ENCODE measurements at places on chromosomes 1 and 21. TPM values are rescaled to one million over a fixed set of nuclear protein-coding genes. Genes with fewer than 3 reads are reported as not detected.

The LRRN2 gene
- not detected for polyA plus RNA-seq

The S100A7A gene
- not detected for polyA plus RNA-seq

The GBP6 gene
- polyA plus RNA-seq, result not detected

The ATAD3C gene
- polyA plus RNA-seq, result not detected

The SLC22A15 gene
- not detected for polyA plus RNA-seq

The SPRR5 gene
- not detected for polyA plus RNA-seq

The ERG gene
- 202 TPM for polyA plus RNA-seq

The S100A7 gene
- not detected for polyA plus RNA-seq

The C1QB gene
- not detected for polyA plus RNA-seq

The PLEKHN1 gene
- polyA plus RNA-seq, result 0.29 TPM

The DCDC2B gene
- not detected for polyA plus RNA-seq

The PCP4 gene
- polyA plus RNA-seq, result not detected

The COL11A1 gene
- polyA plus RNA-seq, result not detected

The CEPT1 gene
- 14.3 TPM for polyA plus RNA-seq

The KRTAP22-2 gene
- not detected for polyA plus RNA-seq

The LCE2A gene
- polyA plus RNA-seq, result not detected

The PERM1 gene
- not detected for polyA plus RNA-seq

The NR1I3 gene
- polyA plus RNA-seq, result not detected

The HPDL gene
- 3.7 TPM for polyA plus RNA-seq

The HSF2BP gene
- polyA plus RNA-seq, result 0.37 TPM

The C1orf21 gene
- polyA plus RNA-seq, result 0.79 TPM

The CSMD2 gene
- not detected for polyA plus RNA-seq

The PTGER3 gene
- polyA plus RNA-seq, result not detected

The RSBN1 gene
- polyA plus RNA-seq, result 3.5 TPM

Data from endothelial cell of umbilical vein (primary cell).